ENCODE measurements at places on chromosomes 12 and 14. TPM values are rescaled to one million over a fixed set of nuclear protein-coding genes. Genes with fewer than 3 reads are reported as not detected.
A peak's percentile ranks its signal among the peaks of the same experiment; 100 is the strongest.

SMIM41 gene
- total RNA-seq = 0.64 TPM

GPD1 gene
- 11.3 TPM for total RNA-seq

EVL gene
- total RNA-seq = 22.8 TPM

TBK1 gene
- total RNA-seq = 6.4 TPM

FZD10 gene
- 0.68 TPM for total RNA-seq

ASPG gene
- total RNA-seq = 6.0 TPM

USP44 gene
- 1.9 TPM for total RNA-seq

LPAR5 gene
- total RNA-seq = 27.9 TPM

NGB gene
- total RNA-seq = not detected

DNA sequence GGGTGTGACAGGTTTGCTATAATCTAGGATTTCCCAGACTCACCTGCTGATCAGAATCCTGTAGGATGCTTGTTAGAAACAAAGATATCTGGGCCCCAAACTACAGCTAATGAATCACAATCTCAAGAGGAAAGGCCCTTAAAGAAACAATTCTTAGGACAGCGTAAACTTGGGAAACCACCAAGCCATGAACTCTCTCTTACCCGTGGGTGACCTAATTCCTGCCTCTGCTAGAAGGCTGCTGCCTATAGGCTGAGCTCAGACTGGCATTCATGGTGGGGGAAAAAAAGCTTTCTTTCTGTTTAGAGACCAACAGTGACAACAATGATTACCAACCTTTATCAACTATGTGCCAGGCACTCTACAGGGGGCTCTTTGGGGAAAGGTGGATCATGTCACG, 213.9 kb upstream of the FKBP4 start:
- no peak for DNase-seq
- no peak overlapping the region for H3K27ac ChIP-seq
- no peak overlapping the region for H3K4me3 ChIP-seq
- no peaks in the 10 kb centered on the region for H3K36me3 ChIP-seq
- peaks cover 18% of the 10 kb centered on the region for H3K4me1 ChIP-seq
- H3K27me3 ChIP-seq = no peaks in the 10 kb centered on the region

DNA sequence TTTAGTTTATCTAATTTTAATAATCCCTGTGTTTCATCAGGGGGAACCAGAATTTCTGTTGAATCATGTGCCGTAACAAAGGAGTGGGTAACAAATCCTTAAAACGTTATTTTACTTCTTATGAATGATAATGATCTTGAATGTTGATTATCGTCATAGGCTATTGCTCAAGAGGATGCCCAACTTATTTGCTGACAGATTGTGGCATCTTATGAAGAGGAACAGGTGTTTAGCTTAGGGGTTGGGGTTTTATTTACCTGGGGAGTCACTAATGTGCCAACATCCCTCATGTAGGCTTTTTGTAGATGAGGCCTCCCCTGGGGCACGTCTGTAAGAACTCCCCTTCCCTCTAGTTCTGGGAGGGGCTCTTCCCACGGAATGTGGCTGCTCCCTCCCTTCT, 32.4 kb upstream of the TMX1 start:
- H3K4me3 ChIP-seq = no peak overlapping the region
- no peaks in the 10 kb centered on the region for H3K27me3 ChIP-seq
- H3K4me1 ChIP-seq = no peaks in the 10 kb centered on the region
- H3K27ac ChIP-seq = no peak overlapping the region
- DNase-seq = no peak

GRCh38 chr14:96231056-96231455, 25.0 kb upstream of the BDKRB1 start:
- H3K4me3 ChIP-seq = no peak overlapping the region
- H3K36me3 ChIP-seq = no peaks in the 10 kb centered on the region
- H3K27me3 ChIP-seq = no peaks in the 10 kb centered on the region
- no peaks in the 10 kb centered on the region for H3K4me1 ChIP-seq
- no peak for DNase-seq

GRCh38 chr12:42422785-42423184, 96.8 kb downstream of the PPHLN1 start:
- no peak overlapping the region for H3K4me3 ChIP-seq
- H3K27ac ChIP-seq = no peak overlapping the region
- no peaks in the 10 kb centered on the region for H3K4me1 ChIP-seq
- DNase-seq = no peak
- H3K27me3 ChIP-seq = no peaks in the 10 kb centered on the region

DNA sequence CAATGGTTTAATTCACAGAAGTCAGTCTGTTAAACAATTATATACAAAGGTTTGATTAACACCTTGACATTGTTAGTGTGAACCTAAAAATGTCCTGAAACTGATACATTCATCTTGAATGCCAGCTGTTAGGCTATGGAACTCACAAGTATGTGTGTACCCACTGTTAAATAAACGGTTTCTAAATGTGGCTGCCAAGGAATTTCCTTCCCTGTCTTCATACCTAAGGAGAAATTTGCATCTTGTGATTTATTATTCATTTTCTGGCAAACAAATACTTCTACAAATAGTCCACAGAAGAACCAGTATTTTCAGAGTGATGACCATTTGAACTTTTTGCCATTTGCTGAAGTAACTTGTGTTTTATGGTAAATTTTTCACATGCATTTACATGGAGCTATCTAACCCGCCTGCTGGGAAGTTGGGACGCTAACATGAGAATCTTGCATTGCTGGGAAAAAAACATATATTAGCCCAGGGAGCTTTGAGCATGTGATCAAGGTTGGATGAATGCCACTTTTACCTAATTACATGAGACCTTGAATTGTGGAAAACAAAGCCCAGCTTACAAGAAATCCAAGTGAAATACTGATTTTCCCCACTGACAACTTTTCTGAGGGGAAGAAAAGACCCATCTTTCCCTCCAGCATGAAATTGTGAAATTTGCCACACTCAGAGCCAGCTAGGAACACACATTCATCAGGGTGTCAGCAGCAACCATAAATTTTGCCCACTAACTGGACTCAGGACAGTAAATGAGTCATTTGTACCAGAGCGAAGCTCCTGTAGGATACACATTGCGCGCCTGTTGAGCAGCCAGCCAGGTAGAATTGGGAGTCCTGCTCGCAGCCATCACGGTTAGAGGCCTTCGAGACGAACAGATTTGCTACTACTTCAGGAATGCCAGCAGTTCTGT, 118.0 kb downstream of the KICS2 start:
- H3K27ac ChIP-seq = no peak overlapping the region
- no peaks in the 10 kb centered on the region for H3K27me3 ChIP-seq
- no peak overlapping the region for H3K4me3 ChIP-seq
- peaks cover 3% of the 10 kb centered on the region for H3K36me3 ChIP-seq
- peak; percentile 25 for DNase-seq
- H3K4me1 ChIP-seq = no peaks in the 10 kb centered on the region

DNA sequence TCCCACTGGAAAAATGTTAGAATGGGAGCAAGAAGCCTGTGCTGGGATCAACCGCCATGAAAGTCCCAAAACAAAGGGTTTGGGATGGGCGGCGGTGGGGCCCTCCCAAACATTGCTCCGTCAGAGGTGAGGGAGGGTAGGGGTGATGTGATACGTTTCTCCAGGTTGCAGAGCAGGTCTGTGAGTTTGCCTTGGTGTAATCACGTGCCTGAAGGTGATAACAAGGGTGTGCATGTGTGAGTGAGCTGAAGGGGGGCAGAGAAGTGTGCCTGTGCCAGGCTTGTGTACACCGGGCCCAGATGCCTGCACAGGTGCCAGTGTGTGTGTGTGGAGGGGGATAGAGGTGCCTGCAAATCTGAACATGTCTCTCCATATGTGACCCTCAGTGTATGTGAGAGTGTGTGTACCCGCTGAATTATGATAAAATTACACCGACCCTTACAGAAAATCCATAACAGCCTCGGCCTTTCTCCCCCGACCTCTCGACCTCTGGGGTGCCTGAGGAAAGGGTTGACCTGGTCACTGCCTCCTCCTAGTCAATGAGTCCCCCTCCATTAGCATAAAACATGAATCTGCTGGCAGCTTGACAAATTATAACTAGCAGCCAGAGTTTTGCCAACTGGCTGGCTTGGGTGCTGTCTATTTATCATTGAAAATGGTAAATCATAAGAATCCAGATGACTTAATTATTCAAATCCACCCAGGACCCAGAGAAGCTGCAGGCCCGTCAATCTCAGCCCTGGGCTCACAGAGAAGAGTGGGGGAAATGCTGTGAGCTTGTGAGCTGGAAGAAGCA, 55.6 kb downstream of the SMUG1 start:
- H3K4me3 ChIP-seq = no peak overlapping the region
- no peak overlapping the region for H3K27ac ChIP-seq
- DNase-seq = no peak
- H3K27me3 ChIP-seq = peaks cover 33% of the 10 kb centered on the region
- no peaks in the 10 kb centered on the region for H3K4me1 ChIP-seq

DNA sequence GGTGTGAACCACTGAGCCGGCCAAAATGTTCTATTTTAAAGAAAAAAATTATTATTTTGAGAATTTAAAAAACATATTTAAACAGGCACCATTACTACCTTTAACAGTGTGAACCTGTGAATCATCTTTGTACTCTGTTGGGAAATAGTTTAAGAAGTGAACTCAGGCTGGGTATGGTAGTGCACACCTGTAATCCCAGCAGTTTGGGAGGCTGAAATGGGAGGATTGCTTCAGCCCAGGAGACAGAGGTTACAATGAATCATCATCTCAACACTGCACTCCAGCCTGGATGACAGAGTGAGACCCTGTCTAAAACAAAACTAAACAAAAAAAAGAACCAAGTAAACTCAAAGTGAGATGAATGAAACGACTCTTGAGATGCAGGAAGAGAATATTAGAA, 3.1 kb upstream of the WDR89 start:
- H3K27ac ChIP-seq = no peak overlapping the region
- no peak for DNase-seq
- H3K4me3 ChIP-seq = no peak overlapping the region
- no peaks in the 10 kb centered on the region for H3K27me3 ChIP-seq
